ENCODE measurements at places on chromosomes 4 and X.
A peak's percentile ranks its signal among the peaks of the same experiment; 100 is the strongest.

DNA sequence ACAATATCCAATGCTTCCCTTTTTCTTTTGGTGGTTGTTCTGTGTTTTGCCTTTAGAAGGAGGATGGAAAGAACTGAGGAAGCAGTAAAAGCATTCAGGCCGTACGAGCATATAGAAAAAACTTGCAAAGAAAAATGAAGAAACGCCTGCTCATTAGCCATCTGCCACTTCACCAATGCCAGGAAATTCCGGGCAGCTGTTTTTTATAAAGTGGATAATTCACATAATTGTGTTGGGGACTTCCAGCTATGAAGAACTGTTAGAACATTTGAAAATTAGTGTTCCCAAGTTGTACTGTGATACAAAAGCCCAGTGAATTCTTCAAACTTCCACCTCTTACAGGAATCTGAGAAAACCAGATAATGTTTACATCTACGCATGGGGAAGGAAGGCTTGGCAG, 11.7 kb downstream of the RELL1 start:
- no peak for DNase-seq

- no peak for DNase-seq
Observed at GRCh38 chrX:27466051-27466450, 2.9 kb upstream of the PPP4R3C start.

GRCh38 chr4:181952478-181952877, 290.7 kb upstream of the TENM3 start:
- no peak for DNase-seq

DNA sequence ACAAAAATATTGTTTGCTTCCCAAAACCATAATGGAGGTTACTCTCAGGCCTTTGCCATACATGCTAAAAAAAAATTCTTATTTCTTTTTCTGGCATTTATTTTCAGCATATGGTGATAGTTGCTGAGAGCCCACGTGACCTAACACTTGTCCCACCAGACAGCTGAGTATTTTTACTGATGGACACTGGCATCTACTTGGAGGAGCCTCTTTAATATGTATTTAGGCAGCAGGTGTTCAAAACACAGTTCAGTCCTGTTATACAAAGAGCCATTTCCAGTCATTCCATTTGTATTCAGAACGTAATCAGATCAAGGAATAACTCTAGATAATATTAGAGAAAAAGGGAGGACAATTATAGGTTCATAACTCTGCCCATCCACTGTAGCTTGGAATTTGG, 95.5 kb downstream of the CXCL13 start:
- no peak for DNase-seq

GRCh38 chrX:115560211-115560977, 580 bp upstream of the PLS3 start:
- DNase-seq, result no peak

DNA sequence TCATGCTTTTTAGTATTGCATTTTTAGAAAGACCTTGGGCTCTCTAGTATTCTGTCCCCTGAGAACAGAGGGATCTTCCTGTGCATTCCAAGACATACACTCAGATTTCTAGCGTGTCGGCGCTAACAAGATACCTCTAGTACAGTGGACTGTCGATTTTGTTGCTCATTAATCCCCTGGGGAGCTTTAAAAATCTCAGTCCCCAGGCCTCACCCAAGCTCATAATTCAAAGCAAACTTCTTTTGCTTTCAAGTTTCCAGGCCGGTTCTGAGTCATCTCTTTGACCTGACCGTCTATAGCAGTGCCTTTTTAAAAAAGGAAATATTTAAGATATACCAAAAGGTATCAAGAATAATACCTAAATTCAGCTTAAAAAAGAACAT, 137.0 kb downstream of the AMMECR1 start:
- DNase-seq, result no peak

DNA sequence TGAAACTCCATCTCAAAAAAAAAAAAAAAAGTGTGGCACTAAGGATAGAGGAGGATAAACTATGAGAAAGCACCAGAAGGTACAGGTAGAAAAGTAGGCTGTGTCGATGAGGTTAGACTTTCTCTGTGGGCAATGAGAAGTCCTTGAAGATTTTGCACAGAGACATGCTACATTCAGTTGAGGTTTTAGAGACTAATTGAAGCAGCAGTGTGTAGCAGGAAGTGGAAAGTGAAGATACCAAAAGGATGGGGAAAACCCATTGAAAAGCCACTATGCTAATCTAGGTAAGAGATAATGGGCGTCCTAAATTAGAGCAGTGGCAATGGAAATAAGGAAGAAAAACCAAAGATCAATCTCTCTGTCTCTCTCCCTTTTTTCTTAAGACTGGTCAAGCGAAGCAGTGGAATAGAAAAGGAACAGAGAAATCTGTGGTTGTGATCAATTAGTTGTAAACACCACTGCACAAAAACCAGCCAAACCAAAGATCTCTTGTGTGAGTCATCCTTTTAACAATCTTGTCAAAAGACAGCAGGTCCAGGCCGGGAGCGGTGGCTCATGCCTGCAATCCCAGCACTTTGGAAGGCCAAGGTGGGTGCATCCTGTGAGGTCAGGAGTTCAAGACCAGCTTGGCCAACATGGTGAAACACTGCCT, 3.5 kb downstream of the SPINK2 start:
- DNase-seq, result no peak

DNA sequence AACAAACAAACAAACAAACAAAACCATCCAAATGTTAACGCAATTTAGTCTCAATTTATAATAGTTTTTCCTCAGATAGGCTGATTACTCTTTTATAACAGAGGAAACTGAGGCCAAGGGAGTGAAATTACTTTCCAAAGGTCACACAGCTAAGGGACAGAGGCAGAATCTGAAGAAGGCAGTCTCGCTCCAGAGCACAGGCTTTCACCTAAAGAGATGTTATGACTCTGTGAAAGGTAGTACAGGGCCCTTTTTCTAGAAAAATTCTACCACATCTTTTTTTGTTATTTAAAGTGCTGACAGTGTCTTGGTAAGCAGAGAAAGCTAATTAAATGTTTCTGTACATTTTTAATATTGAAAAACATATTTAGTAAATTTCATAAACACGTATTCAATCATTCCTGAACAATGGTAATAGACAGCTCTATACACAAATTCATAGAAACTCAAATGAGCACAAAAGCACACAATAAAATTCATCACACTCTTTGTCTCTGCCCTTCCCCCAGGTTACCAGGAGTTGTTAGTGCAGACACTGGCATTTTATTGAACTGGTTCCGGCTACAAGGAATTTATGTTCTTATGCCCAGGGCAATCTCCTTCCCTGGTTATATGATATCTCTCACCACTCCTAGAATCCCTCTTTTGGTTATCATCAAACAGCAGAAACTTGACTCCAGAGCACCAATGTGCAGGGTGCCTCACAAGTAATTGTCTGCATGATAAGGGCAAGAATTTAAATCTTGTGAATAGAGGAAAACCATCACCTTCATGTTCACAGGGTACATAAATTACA, 7.7 kb upstream of the APBB2 start:
- DNase-seq, result no peak

DNA sequence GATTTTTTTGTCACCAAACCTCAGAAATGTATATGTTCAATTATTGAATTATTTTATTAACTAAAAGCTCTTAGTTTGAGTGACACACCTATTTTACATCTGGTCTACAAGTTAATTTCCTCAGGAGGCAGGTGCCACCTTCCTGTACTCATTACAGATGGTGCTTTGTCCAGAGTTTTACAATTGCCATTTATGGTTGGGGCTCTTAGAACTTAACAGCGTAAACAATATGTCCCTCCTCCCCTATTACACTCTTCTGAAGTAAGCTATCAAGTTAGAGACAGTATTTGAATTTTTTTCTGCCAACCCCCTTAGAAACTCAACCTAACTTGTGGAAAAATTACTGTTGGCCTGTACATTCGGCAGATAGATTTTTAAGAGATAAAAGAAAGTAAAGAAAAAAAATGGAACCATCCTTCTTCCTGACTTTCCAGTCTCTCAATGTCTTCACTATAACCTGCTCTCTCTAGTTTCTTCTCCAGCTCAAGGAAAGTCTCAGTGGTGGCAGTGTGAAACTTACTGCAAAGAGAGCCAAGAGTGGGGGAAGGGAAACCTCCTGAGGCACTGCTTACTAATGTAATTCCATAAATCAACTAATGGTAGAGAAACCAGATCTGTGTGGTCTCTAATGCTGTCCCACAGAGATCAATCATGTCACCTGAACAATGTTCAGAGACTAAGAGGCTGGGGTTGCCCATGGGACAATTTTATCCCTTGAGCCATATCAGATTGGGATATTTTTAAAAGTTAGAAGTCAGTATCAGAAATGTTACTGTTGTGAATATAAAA, 7.8 kb downstream of the CXXC4 start:
- no peak for DNase-seq

DNA sequence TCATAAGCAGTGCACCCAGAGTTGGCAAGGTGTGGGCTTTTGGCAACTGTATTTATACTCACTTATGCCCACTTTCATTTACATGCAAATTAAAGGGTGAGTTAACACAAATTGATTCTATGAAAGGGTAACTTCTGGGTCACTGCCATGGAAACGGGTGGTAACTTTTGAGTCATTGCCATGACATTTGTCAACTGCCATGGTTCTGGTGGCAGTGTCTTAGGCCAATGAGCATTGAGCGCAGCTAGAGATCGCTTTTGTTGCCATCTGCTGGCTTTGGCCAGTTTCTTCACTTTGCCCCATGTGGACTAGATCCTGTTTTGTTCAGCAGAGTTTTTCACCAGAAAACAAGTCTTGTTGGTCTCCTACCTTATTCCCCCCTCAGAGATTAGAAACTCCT, 170.8 kb upstream of the NUDT6 start:
- DNase-seq, result no peak

- DNase-seq, result no peak
Observed at GRCh38 chrX:118631586-118631985, 95.8 kb upstream of the IL13RA1 start.

DNA sequence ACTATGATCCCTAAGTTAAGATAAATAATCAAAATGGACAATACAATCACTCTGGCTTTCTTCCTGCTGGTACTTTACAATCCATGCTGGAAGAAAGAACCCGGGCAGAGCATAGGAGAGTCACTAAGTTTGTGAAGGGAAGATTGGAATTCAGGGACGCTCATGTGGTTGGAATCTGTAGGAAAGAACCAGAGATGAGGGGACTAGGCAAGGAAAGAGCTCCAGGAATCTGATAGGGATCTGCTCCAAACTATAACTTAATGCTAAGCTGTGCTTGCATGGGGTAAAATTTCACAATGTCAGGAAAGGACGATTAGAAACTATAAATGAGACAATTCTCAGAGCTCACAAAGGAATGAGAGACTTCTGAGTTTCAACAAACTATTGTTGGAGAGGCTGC, 167.5 kb downstream of the ADGRA3 start:
- DNase-seq, result no peak

- DNase-seq, result no peak
Observed at GRCh38 chr4:120733968-120734367, 188.6 kb downstream of the PRDM5 start.

DNA sequence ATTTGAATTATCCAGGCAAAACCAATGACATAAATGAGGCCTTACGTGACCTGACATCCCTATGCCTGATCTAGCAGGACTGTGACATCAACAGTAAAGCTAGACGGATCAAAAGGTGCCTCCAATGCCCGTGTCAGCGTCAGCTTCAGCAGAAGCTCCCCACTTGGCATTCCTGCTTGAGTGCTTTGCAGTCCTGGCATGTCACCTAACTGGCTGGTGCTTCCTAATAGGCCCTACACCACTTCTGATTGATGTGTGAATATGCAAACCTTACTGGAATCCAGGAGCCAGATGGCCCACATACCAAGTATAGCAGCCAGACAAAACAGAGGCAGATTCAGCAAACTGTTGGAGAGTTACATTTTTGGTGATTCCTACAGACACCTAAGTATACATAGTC, 224.2 kb downstream of the DMD start:
- DNase-seq, result no peak

DNA sequence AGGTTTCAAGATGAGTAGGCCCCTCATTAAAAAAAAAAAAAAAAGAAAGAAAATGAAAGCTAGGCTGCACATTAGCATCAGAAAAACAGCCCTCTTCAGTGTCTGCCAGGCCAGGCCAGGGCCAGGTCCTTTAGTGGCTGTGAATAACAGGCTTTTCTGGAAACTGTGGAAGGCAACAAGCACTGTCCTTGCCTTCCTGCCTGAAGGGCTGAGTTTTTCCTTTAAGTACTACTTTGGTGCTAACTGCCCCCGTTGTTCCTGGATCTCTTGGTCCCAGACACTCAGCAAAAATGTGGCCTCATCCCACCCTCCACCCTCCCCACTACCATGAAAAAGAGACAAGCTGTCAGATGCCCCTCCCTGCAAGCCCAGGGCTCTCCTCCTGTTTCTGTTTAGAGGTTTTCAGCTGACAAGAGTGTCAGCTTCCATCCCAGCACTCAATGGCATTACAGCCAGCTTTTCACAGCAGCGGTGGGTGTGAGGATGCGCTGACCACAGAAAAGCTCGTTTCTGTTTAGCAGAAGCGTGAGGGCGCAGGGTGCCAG, 174.2 kb downstream of the NHS start:
- peak; percentile 55 for DNase-seq

- DNase-seq, result no peak
Observed at GRCh38 chr4:53050361-53050774, 188.3 kb downstream of the RASL11B start.

DNA sequence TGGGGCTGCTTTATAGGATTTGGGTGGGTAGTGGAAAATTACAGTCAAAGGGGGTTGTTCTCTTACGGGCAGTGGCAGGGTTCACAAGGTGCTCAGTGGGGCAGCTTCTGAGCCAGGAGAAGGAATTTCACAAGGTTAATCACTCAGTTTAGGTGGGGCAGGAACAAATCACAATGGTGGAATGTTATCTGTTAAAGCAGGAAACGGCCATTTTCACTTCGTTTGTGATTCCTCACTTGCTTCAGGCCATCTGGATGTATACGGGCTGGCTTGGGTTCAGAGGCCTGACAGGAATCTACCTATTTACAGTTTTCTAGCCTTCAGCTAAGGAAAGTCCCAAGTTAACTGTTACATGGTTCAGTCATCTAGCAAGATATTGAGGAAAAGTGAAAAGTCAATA, 1003.5 kb downstream of the STPG2 start:
- no peak for DNase-seq

- no peak for DNase-seq
Observed at GRCh38 chr4:69909195-69909594, 21.7 kb upstream of the CSN1S1 start.

- DNase-seq, result peak; percentile 85
Observed at GRCh38 chrX:71618303-71618721, at the start of gene CXCR3. CXCR3 (minus strand) TSS chrX:71618511; CDS start chrX:71618449, 62 bp downstream.

DNA sequence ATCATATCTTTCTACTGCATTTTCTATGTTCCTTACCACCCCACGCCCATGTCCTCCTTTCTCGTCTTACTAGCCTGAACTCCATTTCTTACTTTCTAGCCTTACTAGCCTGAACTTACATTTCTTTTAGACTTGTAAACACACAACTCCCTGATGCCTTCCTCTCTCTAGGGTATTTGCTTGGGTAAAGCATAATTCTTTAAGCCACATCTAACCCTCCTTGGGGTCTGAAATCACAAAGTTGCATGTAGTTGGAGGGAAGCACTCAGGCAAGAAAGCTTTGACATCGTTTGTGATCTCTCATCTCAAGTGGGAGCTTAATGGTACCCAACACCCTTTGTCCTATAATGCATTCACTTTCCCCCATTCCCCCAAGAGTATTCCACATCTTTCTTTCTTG, 124.4 kb downstream of the SPOCK3 start:
- no peak for DNase-seq

Data from activated CD8-positive, alpha-beta memory T cell treated with anti-CD3 and anti-CD28 coated beads for 24 hours (primary cell).